ENCODE measurements at places on chromosomes 4 and X.

DNA sequence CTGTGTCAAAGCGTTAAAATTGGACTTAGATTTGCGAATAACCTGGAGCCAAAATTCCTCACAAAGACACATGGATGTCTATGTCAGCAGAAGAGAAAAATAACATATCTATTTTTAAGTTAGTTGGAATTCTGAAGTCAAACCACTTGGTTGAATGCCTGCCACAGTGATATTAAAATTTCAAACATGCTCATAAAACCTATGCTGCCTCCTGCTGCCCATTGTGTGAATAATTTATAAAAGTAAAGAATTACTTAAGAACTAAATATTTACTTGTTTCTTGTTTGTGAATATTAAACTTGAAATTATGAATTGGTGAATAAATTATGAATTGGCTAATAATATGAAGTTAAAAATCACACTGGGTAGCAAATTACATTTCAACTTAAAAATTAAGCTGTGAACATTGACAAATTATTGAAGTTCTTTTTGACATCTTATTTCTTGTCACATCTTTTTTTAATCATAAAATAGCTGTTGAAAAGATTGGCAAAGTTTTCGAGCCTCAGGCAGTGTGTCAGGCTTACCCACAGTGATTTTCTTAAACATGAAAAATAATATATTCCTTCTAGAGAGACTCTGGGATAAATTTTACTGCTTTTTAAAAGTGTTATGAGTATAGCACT is 35.4 kb downstream of the FABP2 start:
- peak; percentile 12 for DNase-seq

DNA sequence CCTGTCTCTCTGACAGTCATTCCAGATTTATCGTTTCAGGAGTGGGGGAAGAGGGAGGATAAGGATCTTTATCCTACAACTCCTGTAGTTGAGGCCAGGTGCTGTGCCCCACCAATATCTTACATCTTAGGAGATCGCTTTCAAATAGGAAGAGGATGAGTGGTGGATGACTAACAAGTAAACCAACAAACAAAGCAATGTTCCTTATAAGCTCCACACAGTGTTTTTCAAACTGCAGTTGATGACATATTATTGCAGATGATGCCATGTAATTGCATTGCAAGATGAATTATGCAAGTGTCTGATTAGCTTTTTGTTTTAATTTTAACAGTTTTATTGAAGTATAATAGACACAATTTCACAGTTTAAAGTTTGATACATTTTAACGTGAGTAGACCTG is 35.8 kb upstream of the TMEM164 start:
- DNase-seq = no peak

DNA sequence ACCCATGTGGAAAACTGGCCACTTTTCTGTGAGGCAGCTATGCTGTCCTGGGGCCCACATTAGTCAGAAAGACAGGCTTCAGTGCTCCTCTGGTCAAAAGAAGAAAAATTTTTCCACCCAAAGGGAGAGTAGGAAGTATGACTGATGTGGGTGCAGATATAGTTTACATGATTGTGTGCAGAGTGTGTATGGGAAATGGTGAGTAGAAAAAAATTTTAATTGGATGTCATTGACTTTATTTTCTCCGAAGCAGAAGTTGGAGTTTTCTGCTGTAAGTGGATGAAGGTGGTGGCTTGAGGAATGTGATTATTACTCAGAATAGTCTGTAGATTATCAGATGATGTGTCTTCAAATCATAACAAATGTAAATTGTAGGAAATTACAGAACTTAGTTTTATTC is 241.5 kb upstream of the IGFBP7 start:
- DNase-seq = no peak

DNA sequence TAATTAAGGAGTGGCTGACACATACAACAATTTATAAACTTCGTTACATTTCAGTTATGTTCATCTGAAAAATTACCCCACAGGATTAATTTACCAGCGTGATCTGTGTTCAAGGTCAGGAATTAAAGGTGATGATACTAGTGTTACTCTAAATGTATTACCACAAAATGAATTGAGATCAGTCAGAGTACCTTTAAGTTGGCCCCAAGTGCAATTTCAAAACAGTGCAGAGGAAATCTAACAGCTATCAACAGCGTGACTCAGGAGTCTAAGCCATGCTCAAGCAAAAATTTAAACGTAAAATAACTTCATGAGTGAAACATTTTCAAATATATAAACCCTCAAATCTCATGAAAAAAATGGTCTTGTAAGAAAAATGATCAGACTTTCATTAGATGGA is 18.7 kb downstream of the ANTXR2 start:
- DNase-seq = no peak

DNA sequence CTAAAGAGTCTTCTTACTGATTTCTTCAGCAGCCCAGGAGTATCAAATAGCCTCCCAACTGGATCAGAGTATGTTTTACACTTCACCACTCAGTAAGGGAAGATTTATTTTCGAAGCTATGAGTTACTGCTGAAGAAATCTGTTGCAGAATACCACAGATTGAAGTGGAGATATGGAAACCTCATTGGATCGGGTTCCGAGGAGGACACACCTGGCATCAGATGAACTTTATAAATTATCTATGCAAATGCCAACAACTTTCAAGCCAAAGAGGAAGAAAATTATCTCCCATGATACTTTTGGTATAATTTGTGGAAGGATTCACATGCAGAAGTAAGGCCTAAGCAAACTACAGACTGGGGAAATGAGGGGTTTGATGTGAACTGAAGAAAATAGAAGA is 515.9 kb upstream of the NDST4 start:
- DNase-seq = no peak

- DNase-seq = no peak
Measured at GRCh38 chr4:104073229-104073628, 353.4 kb upstream of the TACR3 start.

- no peak for DNase-seq
Measured at GRCh38 chr4:106036848-106037247, 141.6 kb downstream of the NPNT start.
